ENCODE measurements at places on chromosomes 2 and 18.

DNA sequence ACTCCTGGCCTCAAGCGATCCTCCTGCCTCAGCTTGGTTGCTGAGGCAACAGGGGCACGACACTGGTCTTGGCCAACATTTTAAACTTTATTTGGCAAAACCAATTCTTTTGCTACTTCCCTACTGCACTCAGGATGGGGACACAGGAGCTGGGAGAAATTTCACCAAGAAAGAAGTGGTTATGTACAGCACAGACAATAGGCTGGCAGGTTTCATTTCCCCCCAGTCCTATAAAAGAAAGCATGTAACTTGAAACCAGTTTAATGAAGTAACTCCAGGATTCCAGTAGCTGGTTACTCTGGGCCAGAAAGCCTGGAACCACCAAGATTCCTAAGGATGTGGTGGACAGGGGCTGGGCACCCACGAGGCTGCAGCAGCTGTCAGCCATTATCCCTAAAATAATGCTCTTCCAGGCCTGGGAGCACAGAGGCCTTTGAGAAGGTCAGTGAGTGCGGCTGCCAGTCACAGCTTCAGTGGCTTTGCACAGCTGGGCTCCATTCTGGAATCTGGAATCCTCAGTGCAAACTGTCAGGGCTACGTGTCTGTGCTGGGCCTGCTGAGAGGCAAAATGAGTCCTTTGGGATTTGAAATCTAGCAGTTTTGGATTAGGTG lies 142.3 kb upstream of the ITGA6 start:
- DNase-seq = no peak

GRCh38 chr18:12884406-12885323 lies 628 bp upstream of the PTPN2 start:
- no peak for DNase-seq

- no peak for DNase-seq
These were observed 10.0 kb downstream of the FHOD3 start for GRCh38 chr18:36307513-36307912.

DNA sequence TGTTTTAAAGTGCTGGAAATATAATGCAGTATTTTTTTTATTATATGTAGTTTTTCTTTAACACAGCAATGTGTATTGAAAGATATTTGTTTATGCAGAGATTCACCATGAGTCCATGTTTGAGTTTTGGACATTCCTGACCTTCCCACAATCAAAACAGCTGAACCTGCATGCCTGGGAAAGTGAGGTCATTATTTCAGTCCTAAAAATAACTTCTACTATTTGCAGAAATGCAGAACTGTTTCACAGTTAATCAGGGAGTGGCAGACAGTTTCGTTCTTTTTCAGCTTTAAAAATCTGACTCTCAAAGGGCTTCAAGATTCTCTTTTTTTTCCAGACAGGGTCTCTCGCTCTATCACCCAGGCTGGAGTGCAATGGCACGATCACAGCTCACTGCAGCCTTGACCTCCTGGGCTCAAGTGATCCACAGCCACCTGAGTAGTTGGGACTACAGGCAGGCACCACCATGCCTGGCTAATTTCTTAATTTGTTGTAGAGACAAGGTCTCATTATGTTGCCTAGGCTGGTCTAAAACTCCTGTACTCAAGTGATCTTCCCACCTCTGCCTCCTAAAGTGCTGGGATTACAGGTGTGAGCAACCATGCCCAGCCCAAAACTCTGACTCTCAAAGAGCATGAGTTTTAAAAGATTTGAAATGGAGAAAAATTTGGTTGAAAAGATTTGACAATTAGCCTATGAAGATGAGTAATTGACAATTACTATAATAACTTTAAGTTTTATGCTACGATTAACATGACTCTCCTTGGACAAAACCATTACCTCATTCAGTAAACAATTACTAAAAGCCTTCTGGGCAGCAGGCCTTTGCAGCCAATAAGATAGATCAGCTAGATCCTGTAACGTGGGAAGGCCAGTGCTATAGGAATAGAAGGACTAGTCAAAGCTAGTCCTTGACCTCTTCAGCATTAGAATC lies 5.0 kb upstream of the MYL12B start:
- DNase-seq = no peak

- DNase-seq = no peak
These were observed 3.4 kb downstream of the TMEM18 start for GRCh38 chr2:673615-674320.

GRCh38 chr2:240868286-240869108 lies at the start of gene AGXT:
Gene AGXT (plus strand): TSS chr2:240868824. CDS start chr2:240868866, 42 bp downstream.
- DNase-seq = no peak

GRCh38 chr2:215277944-215278343 lies 33.9 kb upstream of the ATIC start:
- DNase-seq = no peak

- DNase-seq = no peak
These were observed 91.3 kb downstream of the ZBTB7C start for GRCh38 chr18:48317781-48318381.

DNA sequence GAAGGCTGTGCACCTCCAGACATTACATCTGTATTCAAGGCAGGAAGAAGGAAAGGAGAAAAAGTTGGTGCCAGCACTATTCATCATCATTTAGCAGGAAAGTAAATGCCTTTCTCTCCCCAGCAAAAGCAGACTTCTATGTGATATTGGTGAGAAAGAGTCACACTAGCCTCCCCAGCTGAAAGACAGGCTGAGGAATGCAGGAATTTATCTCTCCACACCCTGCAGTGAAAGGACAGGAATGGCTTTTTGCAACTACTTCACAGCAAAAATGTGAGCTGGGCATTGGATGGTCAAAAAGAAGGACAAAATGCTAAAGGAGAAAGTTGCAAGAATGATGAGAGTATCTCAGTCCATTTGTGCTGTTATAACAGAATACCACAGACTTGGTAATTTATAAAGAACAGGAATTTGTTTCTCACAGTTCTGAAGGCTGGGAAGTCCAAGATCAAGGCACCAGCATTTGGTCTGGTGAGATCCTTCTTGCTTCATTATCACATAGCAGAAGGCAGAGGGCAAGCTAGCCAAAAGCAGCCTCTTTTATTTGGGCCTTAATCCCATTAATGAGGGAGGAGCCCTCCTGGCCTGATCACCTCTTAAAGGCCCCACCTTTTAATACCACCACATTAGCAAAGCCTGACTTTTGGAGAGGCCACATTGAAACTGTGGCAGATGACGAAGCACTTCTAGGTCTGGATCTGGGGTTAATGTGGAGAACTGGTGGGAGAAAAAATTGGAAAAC lies 388.1 kb upstream of the SLC14A2 start:
- DNase-seq = no peak

DNA sequence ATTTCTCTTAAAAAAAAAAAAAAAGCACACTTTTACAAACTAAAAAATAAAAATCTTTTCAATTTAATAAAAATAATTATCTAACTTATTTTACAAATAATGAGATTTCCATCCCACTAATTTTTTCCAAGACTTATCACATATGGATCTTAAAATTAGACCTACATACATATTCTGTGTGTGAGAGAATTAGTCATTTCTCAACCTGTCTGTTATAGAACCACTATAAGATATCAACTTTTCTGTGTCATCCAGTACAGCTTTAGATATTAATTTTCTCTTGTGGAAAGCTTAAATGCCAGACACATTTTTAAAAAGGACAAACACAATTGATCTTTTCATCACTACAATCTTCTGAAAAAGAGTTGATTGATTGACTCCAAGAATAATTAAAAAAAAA lies 38.1 kb downstream of the FANCL start:
- DNase-seq = no peak

- DNase-seq = no peak
These were observed 6.7 kb downstream of the CFAP36 start for GRCh38 chr2:55526174-55526573.

- no peak for DNase-seq
These were observed 208.4 kb downstream of the SNTG2 start for GRCh38 chr2:1159013-1159412.

DNA sequence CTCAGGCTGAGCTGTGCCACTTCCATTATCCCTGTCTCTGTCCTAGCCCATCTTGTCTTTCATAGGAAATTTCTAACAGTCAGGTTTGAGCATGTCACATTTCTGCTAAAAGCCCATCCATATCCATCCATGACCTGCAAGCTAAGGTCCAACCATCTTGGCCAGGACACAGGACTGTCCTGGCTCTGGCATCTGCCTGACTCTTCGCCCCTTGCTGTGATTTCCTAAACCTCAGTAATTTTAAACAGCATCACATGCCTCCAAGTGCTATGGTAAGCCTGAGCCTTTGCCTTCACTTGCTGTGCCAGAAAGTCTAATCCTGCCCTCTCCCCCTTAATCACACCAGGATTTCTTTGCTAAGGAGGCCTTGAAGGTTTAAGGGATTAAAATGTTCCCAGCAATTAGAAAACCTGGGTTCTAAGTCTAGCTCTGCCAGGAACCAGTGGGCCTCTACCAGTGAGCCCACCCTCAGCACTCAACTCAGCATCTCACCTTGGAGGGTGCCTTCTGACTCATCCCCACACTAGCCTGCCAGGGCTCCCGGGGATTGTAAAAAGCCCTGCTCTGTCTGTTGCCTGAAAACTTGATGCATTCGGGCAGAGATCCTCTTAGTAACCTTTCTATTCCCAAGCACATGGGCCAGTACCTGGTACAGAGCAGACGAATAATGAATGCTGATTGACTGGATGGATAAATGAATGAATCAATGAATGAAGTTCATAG lies 411.0 kb downstream of the LRATD1 start:
- no peak for DNase-seq

DNA sequence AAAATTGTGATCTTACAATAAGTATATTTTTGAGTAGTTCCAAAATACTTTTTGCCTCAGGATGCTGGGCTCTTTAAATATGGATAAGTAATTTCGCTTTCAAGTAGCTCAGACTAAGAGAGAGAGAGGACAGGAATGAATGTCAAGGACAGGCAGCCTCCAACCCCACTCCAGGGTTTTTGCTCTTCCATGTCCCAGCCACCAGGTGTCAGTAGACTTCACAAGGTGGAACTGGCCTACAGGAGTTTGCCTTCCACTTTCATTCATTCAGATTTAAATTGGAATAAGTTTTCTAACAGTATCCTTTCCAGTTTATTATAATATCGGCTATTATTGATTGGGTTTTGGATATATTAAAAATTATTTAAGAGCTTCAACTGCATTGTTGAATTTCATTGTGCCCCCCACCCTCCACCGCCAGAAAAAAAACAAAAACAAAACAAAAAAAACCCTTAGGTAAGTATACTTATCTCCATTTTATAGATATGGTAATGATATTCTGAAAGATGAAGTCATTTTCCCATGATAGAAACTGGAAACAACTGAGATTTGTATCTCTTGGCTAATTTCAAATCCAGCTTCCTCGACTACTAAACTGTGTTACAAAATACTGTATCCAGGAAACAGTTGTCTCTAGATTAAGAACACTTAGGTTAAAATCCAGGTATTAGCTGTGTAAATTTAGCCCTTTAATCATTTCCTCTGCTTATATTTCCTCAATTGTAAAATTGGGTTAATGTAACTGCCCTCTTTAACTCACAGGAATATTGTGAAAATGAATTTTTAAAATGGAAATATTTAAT lies 793.1 kb downstream of the ERBB4 start:
- DNase-seq = no peak

- DNase-seq = no peak
These were observed 18.9 kb downstream of the LTBP1 start for GRCh38 chr2:32965523-32966171.

GRCh38 chr2:140975237-140975636 lies 1155.6 kb downstream of the LRP1B start:
- no peak for DNase-seq

DNA sequence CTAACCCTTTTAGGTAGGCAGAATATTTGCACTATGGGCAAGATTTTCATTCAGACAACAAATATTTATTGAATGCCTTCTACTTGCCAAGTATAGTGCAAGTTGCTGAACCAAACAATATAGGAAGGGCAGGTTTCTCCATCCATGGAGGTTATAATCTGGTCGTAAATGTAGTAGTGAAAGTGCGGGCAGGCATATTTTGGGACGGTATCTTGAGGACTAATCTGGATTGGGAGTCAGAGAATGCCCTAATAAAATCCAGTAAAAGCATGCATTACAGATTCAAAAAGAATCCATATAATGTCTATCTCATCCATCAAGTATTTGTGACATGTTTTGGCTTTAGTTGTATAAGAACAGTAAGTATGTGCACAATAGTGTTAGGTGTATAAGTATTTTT lies 1.7 kb upstream of the NDUFV2 start:
- DNase-seq = no peak

- no peak for DNase-seq
These were observed 888 bp upstream of the ADCY3 start for GRCh38 chr2:24920809-24921441.

DNA sequence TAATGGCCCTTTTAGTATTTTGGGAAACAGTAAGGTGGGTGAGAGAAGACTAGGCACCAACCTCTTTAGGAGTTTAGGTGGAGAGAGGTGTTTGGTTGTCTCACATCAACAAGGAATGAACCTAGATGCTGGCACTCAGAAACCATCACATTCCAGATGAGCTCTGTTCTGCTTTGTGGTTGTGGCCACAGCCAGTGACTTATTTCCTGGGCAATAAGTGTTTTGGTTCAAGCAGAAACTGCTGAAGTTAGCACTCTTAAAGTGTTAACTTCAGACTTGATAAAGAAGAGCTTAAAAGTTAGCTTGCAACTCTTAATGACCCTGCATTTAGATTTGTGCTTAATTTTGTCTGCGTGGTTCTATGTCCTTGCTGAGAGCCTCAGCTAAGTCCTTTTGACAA lies 929.2 kb downstream of the SLC4A3 start:
- DNase-seq = no peak

DNA sequence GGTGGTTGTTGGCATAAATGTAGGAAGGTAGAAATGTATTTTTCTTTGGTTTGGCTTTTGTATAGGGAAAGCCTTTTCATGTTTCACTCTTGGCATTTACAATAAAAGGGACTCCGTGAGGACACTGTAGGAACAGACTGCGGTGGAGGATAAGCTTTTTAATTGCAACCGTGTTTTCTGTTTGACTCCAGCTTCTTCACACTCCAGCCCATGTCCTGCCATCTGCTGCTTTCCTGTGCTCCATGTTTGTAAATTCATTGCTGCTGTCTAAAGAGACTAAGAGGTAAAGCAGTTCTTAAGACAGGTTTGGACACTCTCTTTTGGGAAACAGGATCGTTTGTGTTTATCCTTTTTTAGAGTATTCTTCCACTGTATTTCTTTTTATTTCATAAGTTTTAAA lies 33.3 kb downstream of the WDR75 start:
- DNase-seq = no peak

- no peak for DNase-seq
These were observed 58.0 kb upstream of the PEX13 start for GRCh38 chr2:60959501-60959900.

DNA sequence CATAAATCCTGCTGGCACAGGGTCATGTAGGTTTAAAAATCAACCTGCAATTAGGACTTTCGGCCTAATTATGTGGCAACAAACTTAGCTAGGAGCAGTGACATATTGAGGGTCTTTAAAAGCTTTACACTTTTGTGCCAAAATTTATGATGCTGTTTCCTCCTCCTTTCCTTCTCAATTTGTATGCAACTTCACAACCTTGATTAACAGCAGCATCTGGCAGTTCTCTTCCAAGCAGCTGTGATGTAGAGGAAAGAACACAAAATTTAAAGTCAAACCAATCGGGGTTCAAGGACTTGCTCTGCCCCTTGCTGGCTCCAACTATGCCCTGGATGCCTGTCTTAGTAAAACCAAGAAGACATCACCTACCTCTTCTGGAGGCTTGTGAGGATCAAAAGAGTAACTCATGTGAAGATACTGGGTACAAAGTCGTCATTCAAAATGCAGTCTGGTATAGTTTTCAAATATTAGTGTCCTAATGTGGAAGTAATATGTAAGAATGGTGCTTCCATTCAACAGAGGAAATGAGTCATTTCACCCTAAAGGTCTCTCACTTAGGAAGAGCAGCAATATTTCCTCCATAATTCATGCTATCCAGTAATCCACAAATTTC lies 94.7 kb downstream of the ANKRD44 start:
- no peak for DNase-seq
